ENCODE measurements at places on chromosomes 7 and 10.
A peak's percentile ranks its signal among the peaks of the same experiment; 100 is the strongest.

DNA sequence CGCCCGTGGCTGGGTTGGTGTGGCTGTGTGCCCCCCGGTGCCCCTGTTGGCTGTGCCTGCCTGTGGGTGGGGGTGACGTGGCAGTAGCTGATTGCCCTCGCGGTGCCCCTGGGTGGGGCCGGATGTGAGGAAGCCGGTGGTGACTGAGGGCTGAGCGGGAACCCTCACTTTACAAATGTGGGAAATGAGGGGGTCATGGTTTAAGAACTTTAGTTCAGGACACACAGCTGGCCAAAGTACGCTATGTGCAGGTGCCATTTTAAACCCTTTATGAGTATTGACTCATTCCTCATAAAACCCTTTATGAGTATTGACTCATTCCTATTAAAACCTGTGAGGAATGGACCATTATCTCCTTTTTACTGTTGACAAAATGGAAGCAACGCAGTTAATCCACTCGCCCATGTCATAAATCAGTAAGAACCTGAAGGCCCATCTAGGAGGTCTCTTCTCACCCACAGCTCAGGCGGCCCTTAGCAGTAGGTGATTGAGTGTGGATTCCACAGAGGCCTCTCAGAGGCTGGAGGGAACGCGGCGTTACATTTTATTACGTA lies 290.1 kb upstream of the COBL start:
- no peak overlapping the region for H3K27ac ChIP-seq
- H3K4me3 ChIP-seq, result no peak overlapping the region
- no peaks in the 10 kb centered on the region for H3K27me3 ChIP-seq
- H3K4me1 ChIP-seq, result no peaks in the 10 kb centered on the region
- no peaks in the 10 kb centered on the region for H3K36me3 ChIP-seq

GRCh38 chr7:78139335-78139734 lies 340.8 kb downstream of the PHTF2 start:
- H3K36me3 ChIP-seq, result no peaks in the 10 kb centered on the region
- no peak overlapping the region for H3K27ac ChIP-seq
- H3K4me3 ChIP-seq, result no peak overlapping the region
- no peaks in the 10 kb centered on the region for H3K27me3 ChIP-seq
- no peak for DNase-seq

GRCh38 chr10:50624866-50625501 lies 1.2 kb upstream of the SGMS1 start:
- H3K4me3 ChIP-seq, result peak overlapping the region; percentile 86
- DNase-seq, result peak; percentile 73
- peak overlapping the region; percentile 97 for H3K27ac ChIP-seq
- H3K4me1 ChIP-seq, result peaks cover 34% of the 10 kb centered on the region
- H3K36me3 ChIP-seq, result no peaks in the 10 kb centered on the region
- H3K27me3 ChIP-seq, result no peaks in the 10 kb centered on the region

- no peak for DNase-seq
- H3K27ac ChIP-seq, result peak overlapping the region; percentile 14
- peaks cover 23% of the 10 kb centered on the region for H3K36me3 ChIP-seq
- H3K4me3 ChIP-seq, result no peak overlapping the region
- H3K27me3 ChIP-seq, result no peaks in the 10 kb centered on the region
These were observed 29.8 kb downstream of the UBE2D4 start for GRCh38 chr7:43956027-43956426.

DNA sequence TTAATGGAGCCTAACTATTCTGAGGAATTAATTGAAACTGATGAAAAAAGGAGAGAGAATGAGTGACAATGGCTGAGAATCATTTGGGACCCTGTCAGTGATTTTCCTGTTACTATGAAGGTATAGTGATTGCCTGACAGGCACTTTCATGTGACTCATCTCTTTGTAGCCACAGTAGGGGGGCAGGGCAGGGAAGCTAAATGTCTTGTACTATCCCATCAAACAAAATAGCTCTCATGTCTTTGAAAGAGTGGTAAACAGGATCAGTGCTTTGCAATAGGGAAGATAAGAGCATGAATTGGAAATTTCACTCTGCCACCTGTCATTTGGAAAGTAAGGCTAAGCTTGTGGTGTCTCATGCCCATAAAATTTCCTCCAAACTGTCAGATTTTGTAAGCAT lies 94.5 kb upstream of the GSDME start:
- no peak overlapping the region for H3K4me3 ChIP-seq
- H3K4me1 ChIP-seq, result peaks cover 9% of the 10 kb centered on the region
- H3K36me3 ChIP-seq, result peaks cover 63% of the 10 kb centered on the region
- DNase-seq, result peak; percentile 30
- no peaks in the 10 kb centered on the region for H3K27me3 ChIP-seq
- peak overlapping the region; percentile 8 for H3K27ac ChIP-seq

DNA sequence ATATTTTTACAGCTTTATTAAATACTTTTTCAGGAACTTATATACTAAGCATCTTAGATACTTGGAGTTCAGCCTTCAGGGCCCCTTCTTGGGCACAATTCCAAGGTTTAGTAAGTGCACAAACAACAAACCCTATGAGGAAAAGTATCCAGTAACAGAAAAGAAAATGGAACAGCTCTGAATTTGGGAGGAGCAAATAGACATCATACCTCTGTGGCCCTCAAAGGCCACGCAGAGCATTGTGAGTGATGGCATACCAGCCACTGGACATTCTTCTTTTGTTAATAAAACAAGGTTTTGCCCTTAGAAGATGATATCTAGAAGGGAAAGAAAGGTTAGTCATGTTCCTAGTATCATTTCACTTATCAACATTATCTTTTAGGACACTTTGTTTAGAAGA lies 46.0 kb downstream of the ST7 start:
- no peaks in the 10 kb centered on the region for H3K36me3 ChIP-seq
- no peak overlapping the region for H3K27ac ChIP-seq
- no peaks in the 10 kb centered on the region for H3K4me1 ChIP-seq
- peaks cover 17% of the 10 kb centered on the region for H3K27me3 ChIP-seq

DNA sequence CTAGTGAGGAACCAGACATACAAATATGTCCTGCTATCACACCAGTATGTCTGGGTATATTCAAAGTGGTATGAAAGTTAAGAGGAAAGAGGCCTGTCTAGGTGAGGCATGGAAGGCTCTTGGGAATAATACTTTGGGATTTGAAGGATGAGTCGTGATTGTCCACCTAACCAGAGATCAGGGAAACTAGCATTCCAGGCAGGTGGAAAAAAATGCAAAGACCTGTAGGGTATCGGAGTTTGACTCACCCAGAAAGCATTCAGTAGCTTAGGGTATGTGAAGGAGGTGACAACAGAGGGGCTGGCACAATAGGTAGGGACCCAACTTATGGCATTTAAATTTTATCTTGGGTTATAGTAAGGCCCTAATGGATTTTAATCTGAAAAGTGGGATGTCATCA lies 950 bp upstream of the GCC1 start:
- no peak overlapping the region for H3K27ac ChIP-seq
- H3K27me3 ChIP-seq, result no peaks in the 10 kb centered on the region
- peak overlapping the region; percentile 92 for H3K4me3 ChIP-seq
- DNase-seq, result no peak

DNA sequence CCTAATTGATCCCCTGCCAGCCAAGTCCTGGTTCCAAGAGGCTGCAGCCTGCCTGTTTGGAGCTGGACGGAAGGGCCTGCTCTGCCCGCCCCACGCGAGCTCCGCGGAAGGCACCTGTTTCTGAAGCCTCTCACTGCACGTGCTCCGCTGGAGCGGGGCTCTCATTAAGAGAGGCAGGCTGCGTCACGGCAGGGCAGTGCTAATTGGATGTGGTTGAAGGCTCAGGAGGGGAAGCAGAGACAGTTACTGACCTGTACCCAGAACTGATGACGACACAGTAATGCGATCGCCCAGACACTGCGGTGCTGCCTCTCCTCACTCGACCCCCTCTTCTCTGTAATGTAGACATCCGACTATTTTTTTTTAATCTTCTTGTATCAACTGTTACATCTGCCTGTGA lies 411.1 kb upstream of the MGMT start:
- H3K27ac ChIP-seq, result peak overlapping the region; percentile 29
- DNase-seq, result no peak
- H3K4me3 ChIP-seq, result no peak overlapping the region
- H3K4me1 ChIP-seq, result peaks cover 51% of the 10 kb centered on the region

- H3K27me3 ChIP-seq, result no peaks in the 10 kb centered on the region
- H3K27ac ChIP-seq, result no peak overlapping the region
- DNase-seq, result no peak
- no peak overlapping the region for H3K4me3 ChIP-seq
- H3K36me3 ChIP-seq, result no peaks in the 10 kb centered on the region
- no peaks in the 10 kb centered on the region for H3K4me1 ChIP-seq
These were observed 289.1 kb downstream of the PRKG1 start for GRCh38 chr10:51363415-51363814.

- H3K27me3 ChIP-seq, result no peaks in the 10 kb centered on the region
- no peak overlapping the region for H3K4me3 ChIP-seq
- H3K36me3 ChIP-seq, result no peaks in the 10 kb centered on the region
- H3K4me1 ChIP-seq, result no peaks in the 10 kb centered on the region
- DNase-seq, result no peak
These were observed 204.8 kb upstream of the MEOX2 start for GRCh38 chr7:15891151-15891881.

DNA sequence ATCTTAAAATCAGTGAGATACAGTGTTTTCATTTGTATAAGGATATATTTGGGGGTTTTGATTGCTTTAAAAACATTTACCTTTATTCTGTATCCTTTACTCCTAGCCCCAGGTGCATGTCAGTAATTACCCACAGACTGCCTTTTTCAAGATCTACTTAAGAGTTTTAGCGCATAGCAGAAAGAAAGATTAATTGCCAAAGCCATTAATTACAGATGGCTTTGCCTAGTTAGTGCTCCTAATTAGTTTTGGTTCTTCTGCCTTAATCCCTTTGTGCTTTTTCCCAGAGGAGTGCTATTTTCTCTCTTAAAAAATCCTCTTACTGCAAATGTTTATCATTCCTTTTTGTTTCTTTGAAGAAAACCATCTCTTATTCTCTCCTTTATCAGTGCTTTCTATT lies 122.8 kb downstream of the MAPK8 start:
- H3K4me1 ChIP-seq, result no peaks in the 10 kb centered on the region
- H3K27ac ChIP-seq, result no peak overlapping the region
- DNase-seq, result no peak
- H3K36me3 ChIP-seq, result peaks cover 5% of the 10 kb centered on the region
- H3K4me3 ChIP-seq, result no peak overlapping the region
- no peaks in the 10 kb centered on the region for H3K27me3 ChIP-seq

GRCh38 chr10:80500572-80501380 lies 36.9 kb upstream of the SH2D4B start:
- H3K27me3 ChIP-seq, result no peaks in the 10 kb centered on the region
- peak overlapping the region; percentile 94 for H3K27ac ChIP-seq
- peaks cover 98% of the 10 kb centered on the region for H3K4me1 ChIP-seq
- peaks cover 73% of the 10 kb centered on the region for H3K36me3 ChIP-seq
- DNase-seq, result peak; percentile 45

DNA sequence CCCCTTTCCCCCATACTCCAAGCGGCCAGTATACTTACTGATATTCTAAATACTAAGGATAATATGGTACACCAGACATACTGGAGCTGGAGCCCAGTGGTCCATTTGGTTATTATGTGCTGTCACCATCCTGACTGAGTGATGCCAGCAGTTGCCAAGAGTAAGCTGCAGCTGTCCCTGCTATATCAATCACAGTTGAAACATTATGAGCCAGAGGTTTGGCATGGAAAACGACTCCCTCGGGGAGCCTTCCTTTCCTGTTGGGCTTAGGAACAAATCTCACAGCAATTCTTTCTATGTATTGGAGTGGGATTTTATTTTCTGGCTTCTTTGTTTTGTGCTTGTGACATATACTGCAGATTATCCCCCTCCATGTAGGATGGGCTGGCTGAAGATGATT lies 32.6 kb downstream of the STRIP2 start:
- H3K4me1 ChIP-seq, result peaks cover 10% of the 10 kb centered on the region
- H3K27ac ChIP-seq, result no peak overlapping the region
- H3K27me3 ChIP-seq, result no peaks in the 10 kb centered on the region
- H3K36me3 ChIP-seq, result peaks cover 3% of the 10 kb centered on the region

DNA sequence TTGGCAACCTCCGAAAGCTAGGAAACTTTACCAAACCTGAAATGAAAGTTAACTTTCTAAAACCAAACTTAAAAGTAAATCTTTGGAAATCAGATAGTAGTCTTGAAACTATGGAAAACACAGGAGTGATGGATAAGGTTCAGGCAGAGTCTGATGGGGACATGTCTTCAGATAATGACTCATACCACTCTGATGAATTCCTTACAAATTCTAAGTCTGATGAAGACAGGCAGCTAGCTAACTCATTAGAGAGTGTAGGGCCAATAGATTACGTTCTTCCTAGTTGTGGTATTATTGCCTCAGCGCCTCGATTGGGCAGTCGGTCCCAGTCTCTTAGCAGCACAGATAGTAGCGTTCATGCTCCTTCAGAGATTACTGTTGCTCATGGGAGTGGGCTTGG lies 45.9 kb downstream of the MCMBP start:
- no peak overlapping the region for H3K4me3 ChIP-seq
- DNase-seq, result no peak
- peak overlapping the region; percentile 7 for H3K27ac ChIP-seq
- H3K36me3 ChIP-seq, result peaks cover 39% of the 10 kb centered on the region

- no peak overlapping the region for H3K4me3 ChIP-seq
- H3K36me3 ChIP-seq, result no peaks in the 10 kb centered on the region
- H3K27ac ChIP-seq, result no peak overlapping the region
- no peak for DNase-seq
- H3K4me1 ChIP-seq, result no peaks in the 10 kb centered on the region
- peaks cover 9% of the 10 kb centered on the region for H3K27me3 ChIP-seq
These were observed 19.5 kb downstream of the EVX1 start for GRCh38 chr7:27262121-27262520.

GRCh38 chr7:14606101-14606500 lies 296.4 kb downstream of the DGKB start:
- H3K27ac ChIP-seq, result no peak overlapping the region
- no peak overlapping the region for H3K4me3 ChIP-seq
- H3K4me1 ChIP-seq, result no peaks in the 10 kb centered on the region
- no peaks in the 10 kb centered on the region for H3K27me3 ChIP-seq
- DNase-seq, result no peak
- H3K36me3 ChIP-seq, result no peaks in the 10 kb centered on the region

DNA sequence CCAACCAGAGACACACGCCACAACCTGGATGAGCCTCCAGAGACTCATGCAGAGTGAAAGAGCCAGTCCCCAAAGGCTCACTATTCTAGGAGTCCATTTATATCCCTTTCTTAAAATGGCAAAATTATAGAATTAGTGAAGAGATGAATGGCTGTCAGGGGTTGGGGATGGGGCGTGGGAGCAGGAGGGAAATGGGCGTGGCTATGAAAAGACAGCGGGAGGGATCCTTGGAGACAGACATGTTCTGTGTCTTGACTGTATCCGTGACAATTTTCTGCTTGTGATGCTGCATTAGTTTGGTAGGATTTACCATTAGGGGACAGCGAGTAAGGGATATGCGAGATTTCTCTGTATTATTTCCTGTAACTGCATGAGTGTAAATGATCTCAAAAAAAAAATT lies 33.0 kb downstream of the FAM53B start:
- H3K27ac ChIP-seq, result no peak overlapping the region
- no peak overlapping the region for H3K4me3 ChIP-seq
- no peaks in the 10 kb centered on the region for H3K27me3 ChIP-seq
- no peak for DNase-seq

GRCh38 chr7:100023526-100023925 lies 8.1 kb downstream of the ZKSCAN1 start:
- peaks cover 34% of the 10 kb centered on the region for H3K36me3 ChIP-seq
- H3K4me3 ChIP-seq, result no peak overlapping the region
- no peak overlapping the region for H3K27ac ChIP-seq
- H3K4me1 ChIP-seq, result peaks cover 15% of the 10 kb centered on the region

- H3K36me3 ChIP-seq, result peaks cover 23% of the 10 kb centered on the region
- no peak overlapping the region for H3K4me3 ChIP-seq
- H3K27me3 ChIP-seq, result no peaks in the 10 kb centered on the region
- H3K4me1 ChIP-seq, result no peaks in the 10 kb centered on the region
- H3K27ac ChIP-seq, result no peak overlapping the region
- no peak for DNase-seq
These were observed 63.0 kb downstream of the TAX1BP1 start for GRCh38 chr7:27802999-27803398.

GRCh38 chr7:50349963-50350944 lies 45.7 kb downstream of the IKZF1 start:
- H3K27ac ChIP-seq, result peak overlapping the region; percentile 96
- no peaks in the 10 kb centered on the region for H3K27me3 ChIP-seq
- H3K36me3 ChIP-seq, result peaks cover 82% of the 10 kb centered on the region
- peaks cover 98% of the 10 kb centered on the region for H3K4me1 ChIP-seq

Measured in activated naive CD4-positive, alpha-beta T cell treated with anti-CD3 and anti-CD28 coated beads, Interleukin-2, amount 10 ng/mL, durations not matched to agents 7 days and 5 days (primary cell).